ENCODE measurements at places on chromosomes 2 and 18.

GRCh38 chr2:11713815-11714214, 32.6 kb upstream of the LPIN1 start:
- DNase-seq = no peak

DNA sequence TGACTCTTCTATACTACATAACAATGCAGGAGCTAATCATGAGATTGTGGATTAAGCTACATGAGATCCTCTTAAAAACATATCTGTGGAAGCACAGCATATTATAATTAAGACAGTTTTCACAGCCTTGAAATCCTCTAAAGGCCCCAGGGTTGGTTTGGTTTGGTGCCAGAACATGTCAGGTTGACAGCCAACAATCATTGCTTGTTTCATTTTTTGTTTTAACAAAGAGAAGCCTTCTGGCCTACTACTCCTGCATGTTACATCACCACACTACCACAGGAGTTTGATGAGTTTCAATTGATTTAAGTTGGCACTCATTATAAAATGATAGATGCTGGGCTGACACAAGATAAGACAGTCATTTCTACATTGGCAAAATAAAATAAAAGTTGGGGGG, 255.9 kb upstream of the ERBB4 start:
- no peak for DNase-seq

DNA sequence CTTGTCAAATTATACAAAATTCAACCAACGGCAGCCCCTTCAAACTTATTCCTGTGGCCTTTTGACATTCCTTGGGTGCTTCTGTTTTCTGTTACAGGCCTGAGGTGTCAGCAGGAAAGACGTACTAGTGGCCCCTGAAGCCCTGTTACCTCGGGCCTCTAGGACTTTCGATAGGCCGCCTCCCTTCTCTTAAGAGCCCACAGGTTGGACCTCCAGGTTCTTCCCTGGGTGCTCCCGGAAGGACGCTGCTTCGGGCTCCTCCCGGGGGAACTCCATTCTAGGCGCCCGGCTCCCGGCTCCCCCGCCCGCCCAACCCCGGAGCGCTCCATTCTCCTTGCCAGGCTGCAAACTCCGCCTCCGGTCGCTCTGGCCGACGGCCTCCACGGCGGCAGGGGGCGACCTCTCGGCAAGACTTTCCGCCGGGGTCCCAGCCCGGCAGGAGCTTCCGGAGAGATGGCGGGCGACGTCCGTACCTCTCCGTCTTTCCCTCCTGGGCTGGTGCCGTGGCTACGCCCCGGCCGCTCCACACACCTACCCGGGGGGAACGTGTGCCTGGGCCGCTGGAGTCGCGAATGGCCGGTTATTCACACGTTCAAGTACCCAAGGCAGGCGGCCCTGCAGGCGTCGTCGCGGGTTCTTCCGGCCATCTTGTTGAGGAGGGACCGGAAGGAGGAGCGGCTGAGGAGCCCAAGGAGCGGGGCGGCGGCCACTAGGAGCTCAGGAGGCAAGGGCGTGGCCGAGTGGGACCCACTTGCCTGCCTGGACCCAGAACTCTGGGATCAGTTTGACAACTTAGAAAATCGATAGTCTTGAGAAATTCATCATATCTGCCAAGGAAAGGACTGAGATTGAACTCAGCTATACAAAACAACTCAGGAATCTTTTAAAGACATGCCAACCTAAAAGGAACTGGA, 27.5 kb downstream of the BOLA3 start:
- DNase-seq = peak; percentile 71

DNA sequence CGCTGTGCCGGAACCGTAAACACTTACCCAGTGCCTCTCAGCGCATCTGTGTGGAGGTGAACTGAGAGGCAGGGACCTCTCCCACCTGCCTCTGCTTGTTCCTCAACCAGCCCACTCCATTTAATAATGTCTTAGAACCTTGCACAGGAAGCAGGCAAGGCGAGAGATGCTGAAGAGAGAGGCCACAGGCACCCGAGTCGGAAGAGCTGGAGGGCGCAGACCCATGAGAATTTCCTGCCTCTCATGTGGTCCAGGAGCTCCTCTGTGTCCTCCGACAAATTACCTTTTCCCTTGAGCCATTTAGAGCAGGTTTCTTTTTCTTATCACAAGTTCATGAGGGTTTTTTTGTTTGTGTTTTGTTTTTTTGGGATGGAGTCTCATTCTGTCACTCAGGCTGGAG, 4.9 kb upstream of the RFX8 start:
- no peak for DNase-seq

DNA sequence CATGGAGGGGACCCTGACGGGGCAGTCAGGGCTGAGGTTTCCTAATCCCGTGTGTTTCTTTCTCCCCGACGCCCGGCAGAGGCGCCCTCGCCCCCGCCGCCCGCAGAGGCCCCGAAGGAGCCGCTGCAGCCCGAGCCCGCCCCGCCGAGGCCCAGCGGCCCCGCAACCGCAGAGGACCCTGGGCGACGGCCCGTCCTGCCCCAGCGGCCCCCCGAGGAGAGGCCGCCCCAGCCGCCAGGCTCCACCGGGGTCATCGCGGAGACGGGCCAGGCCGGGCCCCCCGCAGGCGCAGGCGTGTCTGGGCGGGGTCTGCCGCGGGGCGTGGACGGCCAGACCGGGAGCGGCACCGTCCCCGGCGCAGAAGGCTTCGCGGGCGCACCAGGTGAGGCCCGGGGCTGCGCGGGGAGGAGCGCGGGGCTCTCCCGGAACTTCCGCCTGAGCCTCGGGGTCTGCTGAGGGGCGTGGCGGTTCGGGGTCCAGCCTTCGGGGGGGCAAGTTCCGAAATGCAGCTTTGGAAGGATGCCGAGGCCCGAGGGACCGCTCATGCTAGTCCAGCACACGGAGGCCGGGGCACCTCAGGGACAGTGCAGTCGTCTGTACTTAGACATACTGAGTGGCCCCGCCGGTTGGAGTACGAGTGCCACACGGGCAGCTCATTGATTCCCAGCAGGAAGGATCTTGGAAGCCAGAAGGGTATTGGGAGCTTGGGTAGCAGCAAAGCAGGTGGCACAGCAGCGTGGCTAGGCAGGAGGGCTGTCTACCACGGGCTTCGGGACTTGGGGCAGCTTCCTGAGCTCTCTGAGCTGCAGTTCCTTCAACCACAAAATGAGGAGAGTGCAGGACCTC, 60.1 kb downstream of the EMILIN2 start:
- DNase-seq = peak; percentile 31

DNA sequence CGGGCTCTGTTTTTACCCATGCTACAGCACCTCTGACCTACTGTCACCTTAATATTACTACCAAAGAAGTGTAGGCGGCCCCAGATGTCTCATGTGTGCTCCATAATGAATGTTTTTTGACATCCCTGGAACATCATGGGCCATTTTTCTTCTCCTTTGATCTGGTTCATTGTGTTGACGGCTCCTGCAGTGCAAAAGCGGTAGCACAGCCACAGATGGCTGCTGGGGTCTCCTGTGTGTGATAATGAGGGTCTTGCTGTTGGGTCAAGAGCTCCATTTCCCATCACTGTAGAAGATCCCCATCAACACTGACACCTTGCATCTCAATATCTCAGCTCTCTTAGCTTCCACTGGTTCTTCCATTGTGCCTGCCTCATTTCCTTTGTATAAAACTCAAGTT, 95.0 kb downstream of the CDH20 start:
- no peak for DNase-seq

GRCh38 chr2:230441227-230441897, 25.4 kb downstream of the SP100 start:
- no peak for DNase-seq

- DNase-seq = no peak
These were observed 131.1 kb downstream of the LTBP1 start for GRCh38 chr2:33077844-33078243.

- DNase-seq = no peak
These were observed 30.0 kb upstream of the SLC3A1 start for GRCh38 chr2:44245083-44245861.

DNA sequence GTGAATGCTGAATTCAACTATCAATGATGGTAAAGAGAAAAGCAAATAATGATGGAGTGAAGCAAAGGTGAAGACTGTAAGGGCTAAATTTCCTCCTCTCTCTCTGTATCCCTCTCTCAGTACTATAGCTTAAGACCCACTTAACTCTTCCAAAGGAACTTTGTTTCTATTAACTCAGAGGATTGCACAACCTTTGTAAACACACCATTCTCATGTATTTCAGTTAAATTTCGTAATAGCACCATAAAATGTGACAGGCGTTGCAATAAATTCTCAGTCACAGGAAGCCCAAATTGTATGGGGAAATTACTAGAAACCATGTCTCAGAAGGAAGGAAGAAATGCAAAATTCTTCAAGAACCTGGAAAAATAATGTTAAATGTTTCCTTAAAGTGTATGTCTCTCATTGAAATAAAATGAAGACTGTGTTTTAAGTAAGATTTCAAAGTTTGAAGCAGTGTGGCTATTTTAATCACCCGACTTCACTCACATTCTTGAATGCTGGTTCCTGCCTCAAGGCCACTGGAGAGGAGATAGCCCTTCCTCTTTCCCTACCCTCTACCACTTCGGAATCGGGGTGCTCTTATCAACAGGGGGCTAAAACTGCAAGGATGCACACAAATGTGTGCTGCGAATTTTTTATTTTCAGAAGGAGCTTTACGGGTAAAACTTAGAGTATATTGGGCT, 112.1 kb downstream of the FTCDNL1 start:
- DNase-seq = no peak

DNA sequence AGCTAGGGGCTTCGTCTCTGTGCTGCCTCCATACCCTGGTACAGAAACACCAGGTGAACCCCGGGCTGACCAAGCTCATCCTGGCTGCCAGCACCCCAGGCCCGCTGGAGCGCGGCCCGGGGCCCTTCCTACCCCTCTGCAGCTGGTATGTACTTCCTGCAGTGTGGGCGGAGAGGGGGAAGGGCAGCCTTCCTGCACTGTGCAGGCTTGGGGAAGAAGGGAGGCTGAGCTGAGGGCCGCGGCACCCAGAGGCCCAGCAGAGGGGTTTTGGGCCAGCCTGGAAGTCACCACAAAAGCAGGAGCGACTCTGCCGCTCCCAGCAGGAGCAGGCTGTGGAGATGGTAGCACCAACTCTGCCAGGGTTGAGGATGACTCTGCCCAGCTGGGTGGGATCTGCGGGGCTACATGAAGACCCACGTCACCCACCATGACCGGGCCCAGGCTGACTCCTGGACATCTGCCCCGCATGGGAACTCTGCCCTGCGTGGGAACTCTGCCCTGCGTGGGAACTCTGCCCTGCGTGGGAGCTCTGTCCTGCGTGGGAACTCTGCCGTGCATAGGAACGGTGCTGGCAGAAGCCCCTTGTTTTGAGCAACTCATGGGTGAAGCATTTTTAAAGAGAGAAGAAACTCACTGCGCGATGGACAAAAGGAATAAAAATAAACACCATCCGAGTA, 273.3 kb downstream of the NDUFA10 start:
- peak; percentile 24 for DNase-seq

GRCh38 chr2:31337197-31337596, 77.3 kb downstream of the XDH start:
- no peak for DNase-seq

DNA sequence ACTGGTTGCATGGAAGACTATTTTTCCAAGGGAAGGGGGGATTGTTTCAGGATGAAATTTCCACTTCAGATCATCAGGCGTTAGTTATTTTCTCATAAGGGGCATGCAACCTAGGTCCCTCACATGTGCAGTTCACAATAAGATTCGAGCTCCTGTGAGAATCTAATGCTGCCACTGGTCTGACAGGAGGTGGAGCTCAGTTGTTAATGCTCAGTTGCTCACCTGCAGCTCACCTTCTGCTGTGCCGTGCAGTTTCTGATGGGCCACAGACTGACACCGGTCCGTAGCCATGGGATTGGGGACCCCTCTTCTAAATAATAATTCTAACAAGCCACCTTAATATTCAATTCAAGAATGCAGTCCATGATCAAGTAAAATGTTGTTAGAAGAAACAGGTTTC, 34.9 kb downstream of the PLCL1 start:
- no peak for DNase-seq

DNA sequence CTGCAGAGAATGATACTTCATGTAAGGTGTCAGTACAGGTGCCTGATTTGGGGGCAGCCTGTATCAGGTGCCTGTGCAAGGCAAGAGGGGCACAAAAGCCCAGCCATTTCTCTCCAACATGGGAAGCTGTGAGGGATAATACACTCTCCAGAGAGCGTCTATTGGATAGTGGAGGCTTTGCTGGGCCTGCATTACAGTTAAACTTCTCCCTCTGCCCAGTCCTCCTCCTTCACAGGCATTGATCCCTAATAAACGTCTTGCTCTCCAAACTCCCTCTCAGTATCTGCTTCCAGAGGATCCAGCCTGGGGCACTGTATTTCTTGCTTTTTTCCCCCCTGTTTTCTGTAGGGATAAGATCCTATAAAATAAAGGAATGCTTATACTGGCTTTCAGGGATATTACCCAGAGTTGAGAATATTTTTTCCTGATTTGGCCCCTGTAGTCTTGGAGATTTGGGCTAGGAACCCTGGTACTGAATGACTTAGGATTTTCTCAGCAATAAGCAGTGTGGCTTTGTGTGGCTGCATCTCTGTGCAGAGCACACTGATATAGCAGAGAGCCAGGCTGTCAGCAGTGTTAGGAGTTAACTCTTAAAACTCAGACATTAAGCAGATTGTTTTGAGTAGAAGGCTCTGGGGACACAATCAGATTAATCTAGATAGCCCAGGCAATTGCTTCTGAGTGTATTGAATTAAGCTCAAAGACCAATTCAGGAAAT, 330.6 kb downstream of the CYRIA start:
- no peak for DNase-seq

- DNase-seq = no peak
These were observed 529 bp downstream of the SEMA4C start for GRCh38 chr2:96869281-96869821.

GRCh38 chr2:219496825-219497494, 1.7 kb upstream of the GMPPA start:
- no peak for DNase-seq

DNA sequence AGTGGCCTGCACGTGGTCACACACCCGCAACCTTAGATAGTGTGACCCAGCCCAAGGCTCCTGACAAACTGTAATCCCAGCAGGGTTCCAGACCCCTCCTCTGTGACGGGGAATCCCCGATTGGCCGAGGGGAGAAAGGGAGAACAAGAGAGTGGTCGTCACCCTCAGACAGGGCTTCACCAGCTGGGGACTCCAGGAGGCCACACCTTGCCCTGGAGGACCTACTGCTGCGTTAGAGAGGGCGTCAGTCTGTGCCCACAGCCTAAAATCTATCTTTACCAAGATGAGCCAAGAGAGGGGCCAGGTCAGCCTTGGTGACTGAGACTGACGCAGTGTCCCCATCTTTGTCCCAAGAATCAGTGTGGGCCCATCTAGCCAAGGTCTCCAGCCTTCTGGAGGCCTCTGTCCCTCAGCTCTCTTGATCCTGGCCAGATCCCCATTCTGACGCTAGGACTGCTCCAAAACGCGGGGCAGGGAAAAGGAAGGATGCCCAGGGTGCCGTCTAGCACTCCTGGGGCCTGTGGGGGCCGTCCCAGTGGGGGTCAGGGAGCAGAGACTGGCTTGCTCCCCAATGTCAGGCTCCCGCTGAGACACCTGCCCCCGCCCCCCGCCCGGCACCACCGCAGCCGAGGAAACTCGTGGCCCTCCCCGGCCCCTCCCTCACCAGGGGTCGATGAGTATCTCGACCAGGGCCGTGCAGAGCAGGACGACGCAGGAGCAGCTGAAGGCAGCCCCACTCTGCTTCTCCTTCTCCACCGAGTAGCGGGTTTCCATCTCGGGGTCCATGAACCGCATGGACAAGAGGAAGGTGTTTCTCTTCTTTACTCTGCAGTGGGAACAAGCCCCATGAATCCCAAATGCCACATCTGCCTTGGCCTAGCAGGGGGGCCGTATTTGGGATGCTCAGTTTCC, 40.9 kb downstream of the CENPO start:
- DNase-seq = no peak

- no peak for DNase-seq
These were observed 50.8 kb downstream of the EPHA4 start for GRCh38 chr2:221521233-221521845.
